Umbilical cord (tissue), 2 donors: ENCODE measurements at places on chromosomes 5 and 9. TPM values are rescaled to one million over a fixed set of nuclear protein-coding genes. Genes with fewer than 3 reads are reported as not detected.

- DNase-seq = no peak
Observed at GRCh38 chr9:94650949-94651348, 11.6 kb upstream of the FBP1 start.

The ASS1 gene
- total RNA-seq = 95.3 TPM

DNA sequence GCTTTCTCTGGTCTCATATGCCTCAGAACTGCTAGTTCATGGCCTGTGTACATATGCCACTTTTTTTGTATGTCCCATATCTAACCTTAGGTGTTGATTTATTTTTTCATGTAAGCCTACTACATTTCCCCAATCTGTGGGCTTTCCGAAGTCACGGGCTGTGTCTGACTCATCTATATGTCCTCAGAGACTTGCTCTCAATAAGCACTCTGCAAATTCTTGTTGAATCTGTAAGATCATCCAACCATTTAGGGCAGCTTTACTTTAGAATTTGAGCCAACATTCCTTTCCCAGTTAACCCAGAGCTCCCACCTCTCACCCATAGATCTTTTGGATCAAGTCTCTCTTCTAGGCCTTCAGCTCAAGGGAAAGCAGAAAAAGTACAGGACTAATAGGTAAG, 263.4 kb downstream of the SEC61B start:
- DNase-seq = peak; percentile 19

DNA sequence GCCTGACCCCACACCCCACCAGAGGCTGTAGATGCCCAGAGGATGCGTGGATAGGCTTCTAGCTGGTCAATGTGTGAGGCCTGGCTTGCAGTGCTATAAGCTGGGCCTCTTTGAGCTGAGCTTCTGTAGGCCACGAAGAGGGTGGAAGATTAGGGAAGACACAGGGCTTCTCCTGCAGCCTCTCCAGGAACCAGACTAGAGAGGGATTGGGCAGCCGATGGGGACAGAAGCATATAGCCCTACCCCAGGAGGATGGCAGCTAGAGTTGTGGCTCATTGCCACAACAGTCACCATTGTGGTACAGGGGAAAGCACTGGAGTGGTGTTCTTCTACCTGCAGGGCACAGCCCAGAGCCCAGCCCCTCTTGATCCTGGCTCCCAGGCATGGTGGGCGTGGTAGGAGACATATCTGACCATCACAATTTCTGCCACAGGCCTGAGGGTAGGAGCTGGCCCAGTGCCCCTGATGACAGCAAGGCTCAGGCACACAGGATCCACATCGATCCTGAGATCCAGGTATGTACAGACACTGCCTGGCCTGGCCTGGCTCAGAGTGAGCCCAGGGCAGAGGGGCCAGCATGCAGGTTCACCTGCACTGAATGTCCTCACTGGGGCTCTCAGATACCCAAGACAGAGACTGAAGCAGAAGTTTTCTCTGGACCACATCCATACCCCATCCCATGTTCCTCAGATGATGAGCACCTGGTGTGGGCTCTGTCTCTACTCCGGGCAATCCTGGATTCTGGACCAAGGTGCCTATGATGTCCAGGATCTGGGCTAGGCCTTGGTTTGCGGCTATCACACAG, 8.7 kb downstream of the PDLIM4 start:
- no peak for DNase-seq

The NPR3 gene
- total RNA-seq = 15.6 TPM

DNA sequence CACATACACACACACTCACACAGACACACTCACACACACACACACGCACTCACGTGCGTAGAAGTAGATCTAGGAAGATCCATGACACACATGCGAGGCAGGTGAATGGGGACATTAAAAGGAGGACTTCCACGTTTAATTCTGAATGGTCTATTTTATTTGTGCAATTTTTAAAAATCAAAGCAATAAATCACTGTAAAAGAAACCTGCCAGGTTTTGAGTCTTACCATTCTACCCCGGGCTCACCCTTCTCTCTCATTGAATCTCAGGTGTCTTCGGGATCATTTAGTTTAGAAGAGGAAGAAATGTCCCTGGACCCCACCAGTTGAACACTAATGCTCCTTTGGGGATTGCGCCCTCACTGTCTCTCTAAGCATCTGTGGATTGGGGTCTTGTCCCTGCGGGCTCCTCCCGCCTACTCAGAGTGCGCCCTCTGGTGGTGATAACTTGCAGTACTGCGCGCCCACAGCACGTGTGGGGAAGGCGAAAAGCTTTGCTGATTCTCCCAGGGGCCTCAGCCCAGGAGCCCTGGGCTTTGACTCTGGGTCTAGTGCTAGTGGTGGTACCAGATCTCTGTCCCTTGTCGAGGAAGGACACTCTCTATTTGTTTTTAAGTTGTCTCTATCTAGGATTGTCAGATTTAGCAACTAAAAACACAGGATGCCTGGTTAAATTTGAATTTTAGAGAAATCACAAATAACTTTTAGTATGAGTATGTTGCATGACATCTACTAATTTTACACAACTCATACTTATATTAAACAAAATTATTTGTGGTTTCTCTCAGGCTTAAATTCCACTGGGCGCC, 34.8 kb downstream of the BOD1 start:
- DNase-seq = peak; percentile 44

The SLC45A2 gene
- 1.2 TPM for total RNA-seq

- DNase-seq = no peak
Observed at GRCh38 chr9:106039151-106039935, 345.0 kb downstream of the TMEM38B start.

DNA sequence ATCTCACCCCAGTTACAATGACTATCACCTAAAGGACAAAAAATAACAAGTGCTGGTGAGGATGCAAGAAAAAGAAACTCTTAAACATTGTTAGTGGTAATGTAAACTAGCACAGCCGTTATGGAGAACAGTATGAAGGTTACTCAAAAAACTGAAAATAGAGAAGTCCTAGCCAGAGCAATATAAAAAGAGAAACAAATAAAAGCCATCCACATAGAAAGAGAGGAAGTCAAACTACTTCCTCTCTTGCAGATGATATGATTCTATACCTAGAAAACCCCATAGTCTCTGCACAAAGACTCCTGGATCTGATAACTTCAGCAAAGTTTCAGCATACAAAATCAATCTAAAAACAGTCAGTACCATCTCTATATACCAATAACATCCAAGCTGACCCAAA, 221.5 kb upstream of the FAM174A start:
- DNase-seq = no peak

GRCh38 chr5:67680099-67680498, 483.5 kb upstream of the CD180 start:
- no peak for DNase-seq

DNA sequence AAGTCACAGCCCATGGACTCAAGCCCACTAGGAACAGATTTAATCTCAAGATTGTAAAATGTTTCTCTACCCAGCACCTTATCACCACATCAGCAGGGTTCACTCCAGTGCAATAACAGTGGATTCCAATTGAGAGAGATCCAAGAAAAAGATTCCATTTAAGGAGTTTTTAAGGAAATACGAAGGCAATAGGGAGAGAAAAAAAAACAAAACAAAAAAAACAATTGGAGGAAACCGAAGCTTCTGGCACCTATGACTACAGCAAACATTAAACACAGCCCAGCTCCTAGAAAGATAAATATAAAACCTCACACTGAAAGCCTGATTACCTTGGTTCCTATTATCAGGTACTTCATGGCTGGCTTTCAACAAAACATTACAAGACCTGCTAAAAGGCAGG, 192.7 kb downstream of the DAB2IP start:
- DNase-seq = no peak

The FCN1 gene
- total RNA-seq = 3.6 TPM

- DNase-seq = no peak
Observed at GRCh38 chr5:123546657-123547056, 34.7 kb downstream of the CSNK1G3 start.

DNA sequence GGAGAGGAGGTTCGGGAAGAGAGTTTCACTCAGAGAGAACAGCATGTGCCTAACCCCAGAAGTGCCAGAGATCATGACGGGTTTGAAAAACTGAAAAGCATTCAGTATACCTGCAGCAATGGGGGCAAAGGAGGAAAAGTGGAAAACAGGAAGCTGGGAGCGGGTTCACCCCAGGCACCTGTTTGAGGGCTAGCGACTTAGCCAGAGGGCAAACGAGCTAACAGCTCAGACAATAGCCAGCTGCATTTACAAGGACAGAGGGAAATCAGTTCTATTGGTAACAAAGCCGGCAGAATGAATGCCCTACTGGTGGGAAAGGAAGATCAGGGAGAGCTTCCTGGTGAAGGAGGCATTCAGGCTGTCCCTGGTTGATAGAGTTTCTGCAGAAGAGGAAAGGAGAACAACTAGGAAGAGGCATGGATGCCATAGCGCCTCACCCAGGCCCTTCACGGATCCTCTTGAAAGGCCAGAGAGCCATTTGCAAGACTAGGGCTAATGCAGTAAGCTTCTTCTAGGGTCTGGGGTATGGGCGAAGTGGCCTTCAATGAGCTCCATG, 141.7 kb upstream of the ADRA1B start:
- DNase-seq = no peak

DNA sequence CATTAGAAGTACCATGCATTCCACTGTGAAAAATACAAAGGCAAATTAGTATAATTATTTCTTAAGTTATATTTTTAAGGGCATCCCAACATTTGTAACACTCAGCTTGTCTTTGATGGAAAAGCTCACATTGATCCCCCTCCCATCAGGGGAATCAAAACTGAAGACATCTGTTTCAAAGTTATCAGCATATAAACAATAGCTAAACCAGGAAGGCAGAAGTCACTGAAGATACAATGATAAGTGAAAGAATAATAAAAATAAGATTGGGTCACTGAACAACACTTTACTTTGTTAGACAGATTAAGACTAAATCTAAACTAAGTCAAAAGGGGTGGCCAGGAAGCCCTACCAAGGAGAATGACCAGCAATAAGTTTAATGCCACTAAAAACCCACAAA, 801.9 kb upstream of the ACO1 start:
- no peak for DNase-seq

GRCh38 chr9:86445671-86446070, 91.5 kb upstream of the TUT7 start:
- DNase-seq = no peak

The GRM6 gene
- 0.96 TPM for total RNA-seq

The BTNL3 gene
- total RNA-seq = not detected

GRCh38 chr9:80522465-80522864, 950.7 kb downstream of the TLE4 start:
- DNase-seq = no peak

DNA sequence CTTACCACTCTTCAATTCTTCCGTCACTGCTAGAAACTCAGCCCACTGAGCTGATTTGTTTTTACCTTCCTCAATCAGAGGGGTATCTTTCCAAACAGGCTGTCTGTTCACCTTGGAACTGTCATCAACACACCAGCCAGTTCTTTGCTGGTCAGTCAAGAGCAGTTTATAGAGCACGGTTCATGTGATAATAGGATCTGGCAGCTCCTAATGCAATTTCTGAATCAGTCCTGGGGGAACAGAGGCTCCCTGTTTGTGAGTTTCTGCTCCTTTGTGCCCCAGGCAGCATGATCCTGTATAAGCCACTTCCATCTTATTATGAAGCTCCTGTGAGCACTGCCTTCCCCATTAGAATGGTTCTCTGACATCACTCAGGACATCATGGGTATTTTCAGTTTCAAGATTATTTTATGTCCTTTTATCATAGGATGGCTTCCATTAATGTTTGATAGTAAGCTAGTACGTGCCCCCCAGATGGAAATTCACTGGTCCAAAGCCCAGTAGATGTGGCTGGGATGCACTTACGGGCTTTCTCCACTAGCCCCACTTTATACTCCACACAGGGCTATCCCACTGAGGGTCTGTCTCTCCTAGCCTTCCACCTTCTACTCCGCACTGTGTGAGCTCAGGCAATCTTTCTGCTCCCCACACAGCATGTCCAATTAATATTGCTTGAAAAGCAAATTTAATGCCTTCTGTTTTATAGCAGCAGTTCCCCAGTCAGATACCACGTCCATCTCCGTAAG, 85.5 kb upstream of the SPIN1 start:
- DNase-seq = no peak

DNA sequence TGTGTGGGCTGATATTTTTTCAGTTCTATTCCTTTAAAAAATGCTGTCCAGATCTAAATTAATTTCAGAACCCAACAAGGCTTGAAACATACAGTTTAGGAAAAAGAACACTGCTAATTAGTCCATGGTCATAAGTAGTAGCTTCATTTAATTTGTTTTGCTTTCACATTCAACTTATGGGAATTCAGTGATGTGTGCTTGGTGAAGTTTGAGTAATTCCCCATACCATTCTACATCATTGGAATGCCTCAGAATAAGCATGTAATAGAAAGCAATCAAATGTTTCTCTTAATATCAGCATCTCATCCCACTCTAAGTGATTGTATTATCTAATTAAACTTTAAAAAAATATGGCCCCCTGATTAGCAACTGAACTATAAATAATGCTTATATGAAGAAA, 2.7 kb downstream of the CNTLN start:
- DNase-seq = no peak

DNA sequence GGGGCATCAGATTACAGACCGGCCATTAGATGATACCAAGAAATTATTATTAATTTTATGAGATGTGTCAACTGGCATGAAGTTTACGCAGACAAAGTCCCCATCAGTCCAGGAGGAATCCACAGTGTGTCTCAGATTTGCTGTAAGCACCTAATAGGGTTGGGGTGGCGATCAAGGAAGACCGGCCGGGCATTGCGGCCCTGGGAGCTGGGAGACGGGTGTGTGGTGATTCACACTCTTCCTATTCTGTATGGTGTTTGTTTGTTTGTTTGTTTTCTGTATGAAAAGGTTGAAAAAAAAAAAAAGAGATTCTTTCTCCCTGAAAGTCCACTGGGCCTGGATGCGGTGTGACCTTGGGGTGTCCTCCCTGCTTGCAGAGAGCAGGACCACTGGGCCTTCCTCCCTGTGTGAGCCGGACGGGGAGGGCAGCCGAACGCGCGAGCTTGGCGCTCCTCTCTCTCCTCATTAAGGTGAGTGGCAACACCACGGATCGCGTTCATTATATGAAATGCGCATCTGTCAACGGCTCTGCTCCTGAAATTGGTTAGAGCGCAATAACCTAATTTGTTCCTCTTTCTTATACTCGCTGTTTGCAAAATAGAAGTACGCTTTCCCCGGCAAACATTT, 15.1 kb downstream of the RASGEF1C start:
- DNase-seq = no peak

The SLC22A4 gene
- 4.6 TPM for total RNA-seq

The ARAP3 gene
- total RNA-seq = 5.3 TPM
